Stimulated activated CD4-positive, alpha-beta T cell treated with anti-CD3 and anti-CD28 coated beads, Interleukin-15, amount 100 ng/mL, for 1 hour (primary cell): ENCODE measurements at places on chromosomes 3 and 15.

DNA sequence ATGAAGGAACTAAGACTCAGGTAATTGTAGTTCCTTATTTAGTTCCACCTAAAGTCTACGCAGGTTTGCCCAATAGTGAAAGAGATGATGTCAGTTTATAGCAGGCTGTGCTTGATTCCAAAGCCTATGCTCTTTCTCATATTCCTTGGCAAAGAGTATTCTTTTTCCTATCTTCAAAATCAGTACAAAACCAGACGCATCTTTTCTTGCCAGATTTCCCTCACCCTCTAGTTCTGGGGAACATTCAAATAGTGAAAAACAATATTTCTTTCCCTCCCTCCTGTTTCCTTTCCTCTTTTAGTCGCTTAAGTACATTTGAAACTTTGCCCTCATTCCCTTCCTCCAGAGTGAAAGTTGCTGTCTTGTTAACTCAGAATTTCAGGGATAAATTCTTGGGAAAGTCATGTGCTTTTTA, 134.6 kb upstream of the PDZRN3 start:
- DNase-seq = no peak

DNA sequence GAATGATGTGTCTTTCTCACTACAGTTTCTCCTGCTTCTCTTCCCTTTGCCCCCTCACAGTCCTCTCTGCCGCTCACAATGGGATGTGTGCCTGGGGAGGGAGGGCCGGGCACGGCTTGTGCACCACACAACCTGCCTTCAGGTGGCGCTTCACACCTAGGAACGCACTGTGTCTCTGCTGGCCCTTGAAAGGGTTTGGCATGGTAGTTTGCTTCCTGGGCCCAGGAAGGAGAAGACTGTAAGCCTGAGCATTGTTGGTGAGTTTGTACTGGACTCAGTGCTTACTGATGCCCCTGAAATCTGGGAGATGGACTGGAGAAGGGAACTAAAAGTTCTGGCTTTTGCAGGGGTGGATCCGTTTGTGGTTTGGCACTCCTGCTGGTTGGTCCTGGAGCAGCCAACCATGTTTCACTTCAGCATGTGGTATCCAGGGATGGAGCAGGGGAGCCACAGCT, 9.2 kb downstream of the ALPK3 start:
- DNase-seq = no peak

DNA sequence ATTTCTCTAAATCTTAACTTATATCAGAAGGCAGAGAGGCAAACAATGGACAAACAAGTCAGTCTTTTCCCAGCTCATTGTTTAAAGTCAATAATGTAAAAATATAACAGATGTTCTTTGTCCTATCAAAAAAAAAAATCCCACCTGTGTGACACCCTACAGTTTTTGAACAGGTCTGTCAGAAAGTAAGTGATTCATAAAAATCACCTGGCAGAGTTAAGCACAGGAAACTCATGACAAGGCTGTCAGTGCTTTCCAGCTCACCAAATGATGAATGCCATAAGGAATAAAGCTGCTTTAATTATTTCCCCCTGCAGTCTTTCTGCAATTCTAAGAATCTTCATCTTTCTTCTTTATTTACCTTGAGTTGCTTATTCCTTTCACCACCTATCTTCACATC, 30.3 kb downstream of the ROBO1 start:
- DNase-seq = no peak

DNA sequence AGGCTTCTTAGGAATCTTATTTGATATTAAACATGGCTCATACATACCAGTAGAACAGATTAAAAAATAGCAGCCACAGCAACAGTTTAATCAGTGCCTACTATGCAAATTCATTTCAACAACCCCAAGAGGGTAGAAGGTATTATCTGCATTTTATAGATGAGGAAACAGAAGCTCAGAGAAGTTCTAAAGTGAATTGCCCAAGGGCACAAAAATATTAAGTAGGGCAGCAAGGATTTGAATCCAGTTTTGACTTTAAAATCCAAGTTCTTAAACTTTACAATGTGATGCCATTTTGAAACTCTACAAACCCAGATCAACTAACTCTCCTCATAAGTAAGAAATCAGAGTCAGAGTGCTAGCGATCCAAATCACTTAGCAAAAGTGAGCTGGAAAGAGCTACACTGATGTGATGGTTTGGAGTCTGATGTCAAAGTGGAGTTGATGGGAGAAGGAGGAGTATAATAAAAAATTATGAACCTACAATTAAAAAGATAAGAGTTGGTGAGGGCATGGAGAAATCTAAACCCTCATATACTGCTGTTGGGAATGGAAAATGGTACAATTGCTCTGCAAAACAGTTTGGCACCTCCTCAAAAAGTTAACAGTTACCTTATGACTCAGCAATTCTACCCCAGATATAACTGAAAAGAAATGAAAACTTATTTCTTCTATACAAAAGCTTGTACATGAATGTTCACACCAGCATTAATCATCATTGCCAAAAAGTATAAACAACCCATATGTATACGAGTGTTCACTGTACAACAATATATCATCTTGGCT, 51.0 kb upstream of the PLXND1 start:
- DNase-seq = no peak

GRCh38 chr3:23501201-23501802, 298.2 kb downstream of the UBE2E2 start:
- no peak for DNase-seq

- DNase-seq = no peak
Measured at GRCh38 chr15:99335508-99335907, 84.2 kb downstream of the LRRC28 start.

DNA sequence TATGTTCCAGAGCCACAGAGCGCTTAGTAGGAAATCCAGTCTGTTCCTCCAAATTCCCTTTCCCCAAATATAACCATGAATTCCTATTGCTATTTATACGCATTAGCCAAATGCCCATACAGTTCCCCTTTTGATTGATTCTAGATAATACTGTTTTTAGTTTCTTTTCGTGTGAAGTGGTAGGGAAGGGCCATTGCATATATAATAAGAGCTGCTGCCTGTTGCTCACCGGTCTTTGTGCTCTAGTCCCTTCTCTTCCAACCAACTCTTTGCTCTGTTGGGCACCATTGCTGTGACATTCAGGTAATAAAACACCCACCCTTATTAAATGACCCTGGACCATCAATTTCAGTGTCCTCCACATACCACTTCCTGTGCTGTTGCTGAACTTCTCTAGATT, 379.9 kb upstream of the KCNMB2 start:
- no peak for DNase-seq

GRCh38 chr3:172279191-172279640, 169.0 kb downstream of the GHSR start:
- DNase-seq = no peak

DNA sequence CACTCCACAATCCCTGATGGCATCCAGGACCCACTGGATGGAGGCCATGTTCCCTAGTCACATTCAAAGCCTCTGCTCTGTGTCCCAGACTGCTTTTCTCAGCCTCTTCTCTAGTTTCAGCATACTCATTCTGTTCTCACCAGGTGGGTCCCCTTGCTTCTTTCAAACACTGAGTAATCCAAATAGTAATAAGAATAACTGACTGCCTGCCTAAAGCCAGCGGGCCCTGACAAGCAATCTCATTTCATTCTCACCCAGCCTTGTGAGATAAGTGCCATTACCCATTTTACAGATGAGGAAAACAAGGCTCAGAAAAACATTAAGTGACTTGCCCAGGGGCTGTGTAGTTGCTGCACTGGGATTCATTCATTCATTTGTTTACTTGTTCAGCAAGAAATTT, 25.4 kb downstream of the MAPKAPK3 start:
- no peak for DNase-seq

DNA sequence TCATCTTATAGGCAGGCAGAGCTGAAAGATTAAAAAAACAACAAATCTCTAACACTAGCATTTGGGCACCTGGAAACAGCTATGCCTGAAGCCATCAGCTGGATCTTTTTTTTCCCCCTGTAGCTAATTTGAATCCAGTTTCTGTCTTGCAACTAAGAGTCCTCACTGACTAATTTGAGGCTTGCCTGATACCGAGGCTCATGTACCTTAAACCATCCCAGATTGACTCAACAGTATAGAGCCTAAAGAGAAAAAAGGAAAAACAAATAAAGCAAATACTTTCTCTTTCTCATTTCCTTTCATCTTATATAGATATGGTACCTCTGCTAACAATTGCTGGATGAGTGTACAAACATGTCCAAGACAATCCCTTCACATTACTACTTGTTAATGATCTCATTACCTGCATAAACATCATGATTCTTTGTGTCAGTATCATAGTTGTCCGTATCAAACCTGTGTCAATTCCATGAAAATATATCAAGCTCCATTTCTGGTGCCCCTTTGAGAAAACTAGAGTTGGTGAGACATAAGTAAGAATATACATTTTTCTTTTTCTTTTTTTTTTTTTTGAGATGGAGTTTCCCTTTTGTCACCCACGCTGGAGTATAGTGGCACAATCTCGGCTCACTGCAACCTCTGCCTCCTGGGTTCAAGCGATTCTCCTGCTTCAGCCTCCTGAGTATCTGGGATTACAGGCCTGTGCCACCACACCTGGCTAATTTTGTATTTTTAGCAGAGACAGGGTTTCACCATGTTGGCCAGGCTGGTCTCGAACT, 43.1 kb downstream of the BHLHE40 start:
- no peak for DNase-seq

DNA sequence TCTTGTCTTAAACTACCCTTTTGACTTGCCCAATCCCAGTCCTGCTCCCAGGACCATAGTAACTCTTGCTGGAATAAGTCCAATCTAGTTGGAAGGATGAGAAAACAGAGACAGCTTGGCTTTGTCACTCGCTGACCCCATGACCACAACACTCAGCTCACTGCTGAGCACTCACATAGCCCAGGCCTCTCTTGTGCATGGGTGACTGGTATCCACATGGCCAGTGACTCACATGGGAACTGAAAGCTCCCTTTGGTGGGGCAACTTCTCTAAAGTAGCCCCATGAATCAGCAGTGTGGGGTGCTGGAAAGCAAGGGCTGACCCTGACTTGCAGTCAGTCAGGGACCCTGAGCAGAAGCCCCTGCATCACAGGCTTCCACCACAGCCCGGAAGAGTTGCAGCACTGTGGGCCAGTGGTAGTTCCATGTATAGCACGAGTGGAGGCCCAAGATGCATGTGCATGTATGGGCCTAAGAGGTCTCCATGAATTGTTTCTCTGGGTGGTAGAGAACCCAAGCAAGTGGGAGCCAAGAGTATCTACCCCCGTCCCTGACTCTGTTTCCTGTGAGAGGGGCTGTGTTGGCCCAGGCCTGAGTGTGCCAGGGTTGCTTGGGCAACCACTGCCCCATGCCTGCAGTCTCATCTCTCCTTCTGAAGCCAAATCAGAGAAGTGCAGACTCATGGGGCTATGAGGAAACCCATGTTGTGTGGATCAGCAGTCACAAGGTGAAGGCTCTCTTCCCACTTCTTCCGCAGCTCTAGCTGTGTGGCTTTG, 62.1 kb upstream of the XCR1 start:
- DNase-seq = no peak

DNA sequence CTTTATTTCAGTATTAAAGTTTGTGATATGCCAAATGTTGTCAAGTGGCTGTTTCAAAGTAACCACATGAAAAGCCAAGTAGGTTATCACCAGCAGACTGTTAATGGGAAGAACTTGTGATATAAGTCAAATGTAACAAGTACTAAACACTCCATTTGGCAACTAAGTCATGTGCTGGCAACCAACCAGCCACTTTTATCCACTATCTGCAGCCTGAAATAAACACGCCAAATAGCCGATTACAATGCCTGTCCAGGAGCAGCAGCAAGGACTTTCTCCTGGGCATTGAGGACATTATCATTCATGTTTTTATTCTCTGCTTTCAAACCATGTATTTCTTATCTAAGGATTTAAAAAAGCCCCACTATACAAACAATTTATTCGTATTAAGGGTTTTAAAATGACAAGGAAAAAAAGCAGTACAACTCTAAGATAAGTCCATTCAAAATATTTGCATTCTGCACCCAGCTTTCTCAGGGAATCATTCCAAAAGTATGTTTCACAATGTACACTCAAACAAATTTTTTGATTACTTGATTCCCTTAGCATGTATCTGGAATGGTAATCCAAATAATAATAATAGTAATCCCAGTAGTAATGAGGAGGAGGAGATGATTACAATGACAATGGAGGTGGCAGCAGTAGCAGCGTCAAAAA, 448.6 kb downstream of the ERC2 start:
- no peak for DNase-seq
